Stimulated activated naive CD4-positive, alpha-beta T cell (primary cell): ENCODE measurements at places on chromosomes 2 and 18.

- DNase-seq, result no peak
These were observed 4.3 kb downstream of the AGPS start for GRCh38 chr2:177396703-177397460.

DNA sequence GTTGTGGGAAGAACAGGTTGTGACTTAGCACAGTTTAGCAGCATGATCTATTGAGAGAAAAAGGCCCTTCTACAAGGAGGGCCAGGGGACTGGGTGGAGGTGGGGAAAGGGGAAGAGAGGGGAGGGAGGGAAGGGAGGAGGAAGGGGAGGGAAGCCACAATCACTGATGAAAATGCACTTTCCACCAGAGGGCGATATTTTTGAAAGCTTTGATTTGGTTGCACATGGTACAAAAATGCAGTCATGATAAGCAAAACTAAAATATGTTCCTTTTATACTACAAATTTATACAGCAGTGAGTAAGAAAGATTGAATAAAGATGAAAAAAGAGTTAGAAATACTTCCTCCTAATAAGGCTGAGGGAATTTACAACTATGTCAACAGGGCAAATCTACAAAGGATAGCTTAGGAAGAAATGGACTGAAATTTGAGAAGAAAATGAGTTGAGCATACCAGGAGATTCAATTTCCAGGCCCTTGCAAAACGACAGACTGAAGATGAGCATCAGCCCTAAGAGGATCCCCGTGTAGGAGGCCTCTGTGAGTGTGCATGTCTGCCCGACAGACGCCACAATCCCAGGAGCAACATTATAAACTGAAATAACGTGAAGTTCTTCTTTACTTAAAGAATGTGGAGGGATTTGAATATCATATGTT is 17.2 kb downstream of the SH3YL1 start:
- DNase-seq, result peak; percentile 16

DNA sequence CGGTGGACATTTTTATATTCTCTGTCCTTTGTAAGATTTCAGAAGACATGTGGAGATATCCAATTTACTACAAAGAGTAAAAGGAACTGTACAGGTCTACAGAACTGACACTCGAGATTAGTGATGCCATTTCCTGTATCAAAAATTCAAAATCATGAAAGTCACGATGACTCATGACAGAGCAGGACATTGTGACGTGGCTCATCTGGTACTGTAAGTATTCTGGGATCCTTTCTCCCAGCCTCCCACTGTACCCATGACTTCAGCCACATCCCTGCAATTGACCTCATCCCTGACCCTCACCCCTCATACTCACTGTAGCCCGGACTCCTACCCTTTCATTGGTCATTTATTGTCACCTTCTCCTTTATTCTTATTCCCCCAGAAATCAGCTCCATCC is 736.5 kb downstream of the EPHA4 start:
- DNase-seq, result no peak

DNA sequence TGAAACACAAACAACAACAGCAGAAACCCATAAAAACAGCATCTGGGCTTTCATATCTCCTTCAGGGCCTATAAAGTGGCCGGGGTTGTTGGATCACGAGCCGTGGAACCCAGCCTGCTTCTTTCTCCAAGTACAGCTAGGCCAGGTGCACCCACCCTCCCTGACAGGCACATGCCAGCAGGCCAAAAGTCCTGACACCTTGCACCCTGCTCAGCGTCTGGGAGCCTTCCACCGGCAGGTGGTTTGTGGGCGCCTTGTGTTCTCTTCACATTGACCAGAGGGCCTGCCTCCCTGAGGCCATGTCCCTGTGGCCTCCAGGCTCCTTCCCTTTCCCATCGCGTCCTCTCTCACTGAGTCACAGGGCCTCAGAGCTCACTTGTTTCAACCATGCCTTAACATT is 271.6 kb downstream of the ZNF516 start:
- no peak for DNase-seq

GRCh38 chr2:1656326-1656960 is 87.9 kb downstream of the PXDN start:
- DNase-seq, result no peak

DNA sequence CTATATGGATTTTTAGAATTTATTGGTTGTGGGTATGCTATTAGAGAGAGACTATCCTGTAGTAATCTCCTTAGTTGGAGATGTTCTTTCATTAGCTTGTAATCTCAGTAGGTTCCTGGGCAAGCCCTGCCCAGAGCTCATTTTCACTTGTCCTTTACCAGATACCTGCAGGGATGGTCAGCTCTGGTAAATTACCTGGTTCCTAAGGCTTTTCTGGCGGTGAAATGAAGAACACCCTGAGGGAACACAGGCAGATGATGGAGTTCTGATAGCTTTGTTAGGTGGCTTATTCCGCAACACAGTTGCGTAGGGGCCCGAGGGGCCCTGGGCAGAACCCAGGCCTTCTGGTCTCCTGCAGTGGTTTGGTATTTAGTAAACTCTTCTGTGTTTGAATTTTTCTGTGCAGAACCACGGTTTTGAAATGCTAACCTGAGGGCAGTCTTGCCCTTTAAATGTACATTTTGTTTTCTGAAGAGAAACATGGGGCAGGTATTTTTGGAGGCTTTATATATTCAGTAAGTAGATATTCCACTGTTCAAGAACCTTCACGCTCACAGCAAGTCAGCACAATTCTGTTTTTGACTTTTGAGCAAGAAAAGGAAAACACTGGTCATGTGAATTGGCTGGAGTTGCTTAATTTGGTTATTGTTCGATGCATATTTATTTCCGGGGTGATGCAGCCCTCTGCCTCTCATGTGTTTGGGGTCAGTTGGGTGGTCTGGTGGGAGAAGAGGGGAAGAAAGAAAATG is 22.4 kb downstream of the ZNF532 start:
- DNase-seq, result no peak

GRCh38 chr2:119734047-119734446 is 25.7 kb upstream of the PTPN4 start:
- DNase-seq, result no peak

- DNase-seq, result no peak
These were observed 376.2 kb downstream of the SOX11 start for GRCh38 chr2:6068429-6068828.

- no peak for DNase-seq
These were observed 49.7 kb upstream of the ZNF516 start for GRCh38 chr18:76544511-76545345.

- DNase-seq, result no peak
These were observed 262.5 kb downstream of the ZNF521 start for GRCh38 chr18:25089470-25089869.

- DNase-seq, result no peak
These were observed 292.8 kb downstream of the LNPK start for GRCh38 chr2:175709248-175709647.

DNA sequence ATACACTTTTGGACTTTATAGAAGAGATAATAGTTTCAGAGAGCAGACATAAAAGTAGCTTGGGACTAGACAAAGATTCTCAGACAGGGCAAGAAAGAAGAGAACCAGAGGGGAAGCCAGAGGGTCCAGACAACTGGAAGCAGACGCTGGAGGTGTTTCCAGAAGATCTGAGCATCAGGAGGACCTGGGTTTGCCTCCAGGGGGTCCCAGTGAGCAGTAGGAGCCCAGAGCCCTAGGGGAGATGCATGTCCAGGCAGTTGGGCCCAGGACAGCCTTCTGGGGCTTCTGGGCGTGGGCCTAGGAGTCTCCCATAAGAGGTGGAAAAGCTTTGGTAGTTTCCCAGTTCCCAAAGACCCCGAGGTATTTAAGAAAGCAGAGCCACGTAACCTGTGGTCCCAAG is 251.2 kb upstream of the ID2 start:
- no peak for DNase-seq

GRCh38 chr2:172806493-172806892 is 70.8 kb downstream of the RAPGEF4 start:
- DNase-seq, result no peak
